ENCODE measurements at places on chromosomes 2 and 18.
A peak's percentile ranks its signal among the peaks of the same experiment; 100 is the strongest.

GRCh38 chr2:218781691-218782527 lies at the start of gene CYP27A1:
Gene CYP27A1 (plus strand): TSS chr2:218782147. CDS start chr2:218782183, 36 bp downstream.
- DNase-seq: peak; percentile 24

DNA sequence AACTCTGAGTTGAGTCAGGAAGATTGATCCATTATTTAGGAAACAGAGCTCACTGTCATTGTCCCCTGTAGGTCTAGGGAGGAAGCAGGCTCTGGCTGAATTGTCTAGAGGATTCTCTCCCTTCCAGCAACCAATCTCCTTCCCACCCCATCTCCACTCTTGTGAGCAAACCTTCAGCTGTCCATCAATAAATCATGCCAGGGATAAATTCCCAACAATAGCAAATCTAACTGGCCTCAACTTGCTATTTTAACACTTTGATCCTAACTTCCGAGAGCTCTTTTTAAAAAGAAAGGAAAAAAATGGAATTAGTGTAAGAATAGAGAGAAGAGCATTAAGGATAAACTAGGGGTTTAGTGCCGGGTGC lies 53.5 kb downstream of the ATP8B1 start:
- DNase-seq: no peak

DNA sequence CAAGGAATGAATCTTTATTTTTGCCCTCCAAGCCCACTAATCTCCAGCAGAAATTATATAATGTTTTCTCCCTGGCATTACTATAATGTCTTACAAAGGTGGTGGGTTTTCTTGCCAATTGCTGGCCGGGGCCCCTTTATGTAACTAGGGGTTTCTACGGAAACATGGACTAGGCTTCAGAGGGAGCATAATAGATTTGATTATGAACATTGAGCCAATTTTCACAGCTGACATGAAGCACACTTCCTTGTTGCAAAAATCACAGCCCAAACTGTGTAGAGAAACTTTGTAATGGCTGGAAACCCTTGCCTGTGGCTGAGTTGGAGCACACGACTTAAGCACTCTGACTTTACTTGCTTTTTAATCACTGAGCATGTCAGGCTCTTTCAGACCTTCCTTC lies 3.8 kb upstream of the CYRIA start:
- no peak for DNase-seq

GRCh38 chr18:23386317-23386716 lies 66.8 kb upstream of the RIOK3 start:
- no peak for DNase-seq

DNA sequence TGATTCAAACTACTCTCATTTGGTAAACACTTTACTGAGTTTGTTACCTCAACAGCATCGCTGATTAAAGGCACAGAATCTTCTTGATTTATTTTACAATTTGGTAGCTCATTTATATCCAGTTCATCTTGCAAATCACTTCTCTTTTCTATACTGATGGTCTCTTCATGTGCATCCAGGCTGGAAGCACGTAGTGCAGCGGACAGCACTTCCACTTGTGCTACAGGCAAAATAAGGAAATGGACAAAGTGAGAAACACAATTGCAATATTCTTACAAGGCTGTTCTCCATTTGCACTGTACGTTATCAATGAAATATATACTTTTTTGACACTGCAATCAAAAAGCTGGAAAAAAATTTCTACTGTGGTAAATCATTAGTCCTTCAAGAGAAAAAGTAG lies 51.0 kb downstream of the PPP4R1 start:
- DNase-seq: no peak
